ENCODE measurements at places on chromosomes 4 and X.
A peak's percentile ranks its signal among the peaks of the same experiment; 100 is the strongest.

DNA sequence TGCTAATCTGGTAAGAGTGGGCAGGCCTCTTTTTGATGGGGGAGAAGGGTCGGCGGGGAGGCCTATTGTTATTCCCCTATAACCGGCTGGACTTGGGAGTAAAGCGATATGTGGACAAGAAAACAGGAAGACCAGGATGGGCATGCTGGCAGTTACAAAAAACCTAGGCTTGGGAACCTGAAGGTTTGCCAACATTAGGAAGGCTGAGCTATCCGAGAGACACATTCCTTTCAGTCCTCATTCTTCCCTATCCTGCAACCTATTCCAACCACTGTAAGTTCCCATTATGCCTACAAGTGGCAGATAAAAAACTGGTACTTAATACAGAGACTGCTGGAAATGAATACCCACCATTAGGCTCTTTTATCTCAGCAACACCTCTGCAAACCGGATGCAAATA, 32.4 kb upstream of the CT47C1 start:
- DNase-seq = no peak

DNA sequence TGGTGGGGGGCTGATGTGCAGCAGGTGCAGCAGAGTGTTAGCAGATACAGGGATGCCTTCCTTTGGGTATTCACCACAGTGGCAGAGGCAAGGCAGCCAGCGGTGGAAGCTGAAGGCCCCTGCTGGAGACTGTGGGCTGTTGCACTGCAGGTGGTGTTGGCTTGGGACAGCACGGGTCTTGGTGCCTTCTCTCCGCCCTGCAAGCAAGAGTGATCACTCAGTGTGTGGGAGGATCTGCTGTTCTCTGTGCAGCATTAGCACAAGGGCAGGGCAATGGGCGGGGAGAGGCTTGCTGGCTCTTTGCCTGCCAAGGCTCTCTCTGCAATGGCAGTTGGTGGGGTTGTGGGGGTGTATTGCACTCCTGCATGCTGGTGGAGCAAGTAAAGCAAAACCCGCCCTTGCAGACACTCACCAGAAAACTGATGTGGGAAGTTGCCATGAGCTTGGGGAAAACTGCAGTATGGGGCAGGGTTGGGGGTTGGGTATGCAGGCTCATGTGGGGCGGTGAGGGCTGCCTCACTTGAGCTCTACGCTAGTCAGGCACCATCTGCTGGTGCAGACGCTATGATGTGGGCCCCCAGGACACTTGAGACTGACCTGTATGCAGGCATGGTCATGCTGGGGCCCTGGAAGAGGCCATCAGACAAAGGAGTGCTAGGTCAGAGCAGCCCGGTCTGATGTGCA, 820.8 kb upstream of the GRIA3 start:
- DNase-seq = no peak

DNA sequence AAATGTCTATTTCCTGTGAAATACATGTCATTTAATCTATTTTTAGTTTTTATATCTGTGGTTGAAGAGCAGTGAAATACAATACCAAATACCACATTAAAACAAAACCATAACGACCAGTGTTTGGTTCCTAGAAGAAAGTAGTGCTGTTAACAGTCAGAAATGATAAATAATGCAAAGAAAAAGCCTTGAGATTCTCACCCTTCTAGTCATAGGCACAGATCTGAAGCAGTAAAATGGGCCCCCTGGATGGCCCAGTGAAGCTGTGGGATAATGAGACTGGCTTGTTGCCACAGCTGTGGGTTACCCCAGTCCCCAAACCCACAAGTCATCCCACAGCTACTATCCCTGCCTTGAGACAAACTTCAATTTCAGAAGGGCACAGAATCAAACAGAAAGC, 137.3 kb upstream of the RPL34 start:
- DNase-seq = no peak

GRCh38 chr4:5045097-5045496, 6.2 kb upstream of the STK32B start:
- no peak for DNase-seq

DNA sequence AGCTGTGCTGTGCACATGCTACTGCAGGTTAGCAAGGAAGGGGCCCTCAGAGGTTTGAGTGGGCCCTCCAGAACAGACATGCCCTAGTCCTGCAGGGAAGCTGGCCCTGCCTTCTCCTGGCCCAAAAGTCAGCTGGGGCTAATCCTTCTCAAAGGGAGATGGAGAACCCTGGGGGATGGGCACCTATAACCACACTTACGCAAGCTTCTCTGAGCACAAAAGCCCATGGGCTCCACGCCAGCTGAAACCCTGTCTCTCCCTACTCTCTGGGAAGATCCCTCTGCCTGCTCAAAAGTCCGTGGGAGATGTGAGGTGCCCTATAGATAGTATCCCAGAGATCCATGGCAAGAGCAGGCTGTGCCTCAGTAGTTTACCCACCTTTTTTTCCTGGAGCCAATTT, 58.9 kb upstream of the DKK2 start:
- no peak for DNase-seq

DNA sequence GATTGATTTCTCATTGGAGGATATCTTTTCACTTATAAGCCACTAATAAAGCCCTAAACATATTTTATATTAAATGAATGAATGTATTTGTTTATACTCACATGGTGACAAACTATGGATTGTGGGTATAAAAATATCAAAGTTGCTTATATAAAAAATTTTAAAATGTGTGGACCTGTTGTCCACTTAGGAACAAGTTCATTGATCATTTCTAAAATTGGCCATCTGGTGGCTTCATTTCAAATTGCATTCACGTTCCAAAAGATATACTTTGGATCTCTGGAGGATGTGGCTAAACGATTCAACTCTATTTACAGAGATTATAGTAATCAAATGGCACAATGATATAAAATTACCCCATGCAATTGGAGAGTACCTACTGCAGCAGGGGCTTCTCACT, 32.5 kb downstream of the FSTL5 start:
- no peak for DNase-seq

- DNase-seq = no peak
These were observed 36.8 kb upstream of the BANK1 start for GRCh38 chr4:101753721-101754120.

GRCh38 chrX:12701628-12702027, 89.6 kb upstream of the PRPS2 start:
- peak; percentile 1 for DNase-seq

GRCh38 chrX:1151378-1152077, 60.9 kb downstream of the CRLF2 start:
- no peak for DNase-seq

DNA sequence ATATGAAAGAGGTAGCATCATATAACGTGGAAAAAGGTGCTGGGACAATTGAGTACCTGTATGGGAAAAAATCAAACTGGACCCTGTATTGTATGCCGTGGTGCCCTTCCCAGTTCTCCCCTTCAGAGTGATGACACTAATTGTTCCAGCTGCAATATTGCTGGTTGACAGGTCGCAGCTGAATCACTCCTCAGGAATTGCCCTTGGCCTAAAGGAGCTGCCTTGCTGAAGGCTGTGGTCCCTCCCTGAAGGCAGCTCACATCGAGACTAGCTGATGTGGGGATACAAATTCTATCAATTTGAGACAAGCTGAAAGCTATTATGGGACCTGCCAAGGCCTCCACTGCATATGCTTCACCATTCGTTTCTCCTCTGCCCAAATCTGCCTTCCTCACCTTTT, 39.3 kb upstream of the CXCL8 start:
- DNase-seq = no peak

DNA sequence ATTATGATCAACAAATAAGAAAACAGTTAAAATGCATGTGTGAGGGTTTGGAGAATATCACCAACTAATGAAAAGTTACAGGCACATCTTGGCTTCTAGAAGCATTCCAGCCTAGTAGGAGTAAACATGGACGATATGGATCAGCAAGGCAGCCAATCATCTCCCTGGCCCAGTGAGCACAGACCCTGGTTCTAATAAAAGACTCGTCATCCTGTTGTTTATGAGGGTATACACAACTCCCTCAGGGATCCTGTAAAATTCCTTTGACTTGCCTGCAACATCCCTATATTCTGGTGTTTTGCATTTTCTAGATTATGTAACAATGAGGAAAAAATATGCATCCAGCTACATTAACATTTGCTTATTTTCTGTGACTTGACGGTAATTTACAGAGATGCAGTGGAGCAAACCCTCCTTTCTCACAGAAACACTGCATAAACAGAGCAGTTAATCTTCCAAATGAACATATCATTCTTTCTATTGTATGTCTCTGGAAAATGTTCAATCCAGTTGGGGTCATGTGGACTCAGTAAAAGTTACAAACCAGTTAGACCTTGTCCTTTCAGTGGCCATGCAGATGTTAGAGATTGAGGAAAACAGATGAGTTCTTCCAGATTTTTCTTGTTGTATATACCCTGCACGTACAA, 88.9 kb upstream of the NDP start:
- DNase-seq = no peak

DNA sequence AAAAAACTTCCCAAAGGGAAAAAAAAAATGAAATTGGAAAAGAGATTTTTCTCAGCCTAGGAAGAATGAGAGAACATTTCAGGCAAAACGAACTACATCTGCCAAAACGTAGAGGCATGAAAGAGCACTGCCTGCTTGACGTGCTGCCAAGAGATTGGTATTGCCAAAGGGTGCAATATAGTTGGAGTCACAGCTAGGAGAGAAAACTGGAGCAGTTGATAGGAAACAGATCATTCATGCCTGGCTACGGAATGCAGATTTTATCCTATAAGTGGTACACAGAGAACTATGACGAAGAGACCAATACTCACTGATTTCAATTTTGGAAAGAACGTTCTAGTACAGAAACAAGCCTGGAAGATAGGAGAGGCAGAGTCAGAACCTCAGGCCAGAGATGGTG, 68.4 kb upstream of the IQCM start:
- DNase-seq = no peak

DNA sequence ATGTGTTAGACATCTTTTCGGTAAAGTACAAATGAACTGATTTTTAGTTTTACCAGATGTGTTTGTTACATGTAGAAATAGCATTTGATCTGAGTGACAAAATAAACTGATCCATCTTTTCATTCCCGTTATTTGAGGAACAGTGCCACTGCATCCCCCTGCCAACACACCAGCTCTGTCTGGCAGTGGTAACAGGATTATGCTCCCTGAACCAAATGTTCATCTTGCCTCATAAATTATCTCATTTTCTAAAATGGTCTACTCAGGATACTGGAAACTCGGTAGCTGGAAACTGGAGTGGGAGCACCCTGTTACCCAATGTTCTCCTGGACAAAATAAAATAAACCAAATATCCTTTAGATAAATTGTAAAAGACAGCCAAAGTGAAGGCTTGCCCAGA, 171.6 kb downstream of the FAT4 start:
- no peak for DNase-seq

GRCh38 chr4:171601091-171601490, 212.1 kb upstream of the GALNTL6 start:
- no peak for DNase-seq

DNA sequence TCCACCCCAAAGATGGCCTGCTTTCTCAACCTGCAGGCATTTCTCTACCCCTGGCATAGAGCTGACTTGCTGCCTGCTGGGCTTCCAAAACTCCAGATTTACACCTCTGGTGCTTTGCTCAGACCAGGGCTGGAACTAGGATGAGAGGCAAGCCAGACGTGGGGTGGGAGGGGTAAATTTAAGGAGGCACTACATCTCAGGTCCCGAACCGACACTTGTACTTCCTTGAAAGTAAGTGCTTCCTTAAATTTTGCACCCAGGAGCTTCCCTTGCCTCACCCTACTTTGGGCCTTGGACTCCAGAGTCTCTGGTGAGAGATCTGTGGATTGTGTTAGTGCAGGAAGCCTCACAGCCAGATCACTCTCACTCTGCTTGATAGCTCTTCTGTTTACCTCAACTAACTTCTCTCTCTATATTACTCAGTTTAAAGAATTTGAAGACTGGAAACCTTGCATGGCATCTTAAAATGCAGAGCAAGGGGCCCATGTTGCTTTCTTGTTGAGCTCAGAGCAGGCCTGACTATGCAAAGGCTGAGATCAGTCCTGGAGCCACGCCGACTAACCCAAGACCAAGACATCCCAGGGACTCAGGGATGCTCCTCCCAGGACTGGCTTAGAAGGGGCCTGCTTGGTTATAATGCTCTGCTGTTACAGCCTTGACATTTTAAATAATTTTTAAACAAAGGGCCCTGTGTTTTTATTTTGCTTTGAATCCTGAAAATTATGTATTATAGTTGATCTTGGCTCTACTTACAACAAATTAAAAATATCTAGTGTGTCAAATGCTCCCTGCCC, 145.0 kb upstream of the LEF1 start:
- DNase-seq = no peak

GRCh38 chrX:40433160-40433559, 147.6 kb upstream of the ATP6AP2 start:
- no peak for DNase-seq

DNA sequence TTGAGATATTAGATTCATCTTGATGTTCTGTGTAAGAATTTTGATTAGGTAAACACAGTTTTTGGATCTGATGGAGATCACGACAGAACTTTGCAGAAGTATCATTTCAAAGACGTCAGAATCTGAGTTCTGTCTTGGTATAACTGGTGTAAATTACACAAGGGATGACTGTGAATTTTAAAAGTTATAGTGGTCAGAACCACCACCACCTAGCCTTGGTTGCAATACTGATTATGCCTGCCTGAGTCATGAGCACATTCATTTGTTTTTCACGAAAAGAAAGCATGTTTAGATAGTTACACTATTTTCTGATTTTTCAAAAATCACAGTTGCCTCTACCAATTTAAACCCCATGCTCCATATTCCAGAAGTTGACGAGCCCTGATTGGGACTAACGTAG, 54.8 kb downstream of the ZFX start:
- DNase-seq = no peak

DNA sequence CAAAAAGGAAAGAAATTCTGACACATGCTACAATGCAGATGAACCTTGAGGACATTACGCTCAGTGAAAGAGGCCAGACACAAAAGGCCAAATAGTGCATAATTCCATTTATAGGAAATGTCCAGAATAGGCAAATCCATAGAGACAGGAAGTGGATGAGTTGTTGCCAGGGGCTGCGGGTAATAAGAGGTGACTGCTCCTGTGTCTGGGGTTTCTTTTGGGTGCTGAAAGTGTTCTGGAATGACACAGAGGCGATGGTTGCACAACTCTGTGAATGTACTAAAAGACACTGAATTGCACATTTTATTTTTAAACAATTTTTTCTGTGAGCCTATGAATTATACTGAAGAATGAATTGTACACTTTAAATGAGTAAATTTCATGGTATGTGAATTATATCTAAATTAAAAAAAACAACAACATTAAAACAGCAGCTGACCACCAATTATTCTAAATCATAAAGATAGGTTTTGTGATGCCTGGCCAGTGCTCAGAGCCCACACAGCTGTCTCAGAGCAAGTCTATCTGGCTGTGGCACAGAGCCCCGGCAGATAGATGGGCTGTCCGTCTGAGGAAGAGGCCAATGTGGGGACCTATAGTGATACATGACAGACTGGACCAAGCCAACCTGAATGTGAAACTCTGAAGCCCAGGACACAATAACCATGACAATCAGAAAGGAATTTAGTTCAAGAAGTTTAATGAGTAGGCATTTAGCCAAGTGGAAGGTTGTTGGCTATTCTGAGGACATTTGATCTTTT, 23.5 kb upstream of the IRAK1 start:
- no peak for DNase-seq
